ENCODE measurements at places on chromosomes 7 and 10.

DNA sequence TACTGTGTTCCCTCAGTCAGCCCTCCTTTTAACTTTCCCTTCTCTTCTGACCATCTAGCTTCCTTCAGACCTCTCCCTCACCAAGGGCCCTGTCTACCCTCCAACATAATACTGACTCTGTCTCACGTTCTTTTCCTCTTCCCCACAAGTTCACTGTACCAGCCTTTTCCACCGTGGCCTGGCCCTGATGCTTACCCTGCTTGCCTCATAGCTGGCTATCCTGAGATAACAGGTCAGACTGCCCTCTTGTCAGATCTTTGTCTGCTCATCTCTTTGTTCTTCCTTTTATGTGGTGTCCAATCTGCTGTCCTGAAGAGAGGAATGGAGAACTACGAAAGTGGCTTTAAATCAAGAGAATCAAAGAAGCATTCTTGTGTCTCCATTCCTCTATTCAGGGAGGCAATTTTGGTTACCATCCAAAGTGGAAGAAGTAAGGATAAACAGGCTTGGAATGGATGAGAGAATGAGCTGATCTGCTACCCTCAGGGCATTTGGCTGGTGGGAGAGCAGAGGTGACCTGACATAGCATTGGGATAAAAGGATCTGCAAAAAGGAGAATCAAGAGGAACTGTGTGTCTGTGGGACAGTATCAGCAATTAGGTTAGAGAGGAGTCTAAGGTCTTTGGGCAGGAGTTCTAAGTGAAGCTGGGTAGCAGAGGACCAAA lies 8.1 kb downstream of the BTAF1 start:
- H3K27me3 ChIP-seq: no peaks in the 10 kb centered on the region
- no peak overlapping the region for H3K4me3 ChIP-seq
- no peak for DNase-seq
- H3K36me3 ChIP-seq: peaks cover 14% of the 10 kb centered on the region
- H3K27ac ChIP-seq: peak overlapping the region; percentile 0

GRCh38 chr7:156236936-156237599 lies 403.5 kb upstream of the RNF32 start:
- no peak overlapping the region for H3K27ac ChIP-seq
- no peak overlapping the region for H3K4me3 ChIP-seq
- H3K27me3 ChIP-seq: peaks cover 7% of the 10 kb centered on the region
- DNase-seq: no peak

- H3K27ac ChIP-seq: no peak overlapping the region
- no peaks in the 10 kb centered on the region for H3K36me3 ChIP-seq
- no peaks in the 10 kb centered on the region for H3K27me3 ChIP-seq
- H3K4me1 ChIP-seq: no peaks in the 10 kb centered on the region
- no peak overlapping the region for H3K4me3 ChIP-seq
Observed at GRCh38 chr7:131145026-131145425, 182.7 kb upstream of the MKLN1 start.

DNA sequence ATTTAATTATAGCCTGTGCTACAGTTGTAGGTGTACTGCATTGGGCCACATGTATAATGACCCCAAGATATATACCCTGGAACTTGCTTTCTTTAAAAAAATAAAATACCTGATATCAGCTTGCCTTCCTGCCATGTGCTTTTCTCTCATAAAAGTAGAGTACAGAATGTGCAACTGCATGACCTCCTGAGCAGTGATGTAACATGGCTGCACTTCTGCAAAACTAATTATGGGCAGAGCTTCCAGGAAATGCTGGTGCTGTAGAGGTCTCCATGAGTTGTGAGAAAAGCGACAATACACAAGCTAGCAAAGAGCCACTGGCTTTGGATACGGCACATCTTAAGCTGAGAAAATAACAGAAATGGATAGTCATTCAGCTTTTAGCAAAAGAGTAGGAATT lies 6.5 kb upstream of the ERLIN1 start:
- no peak for DNase-seq
- no peaks in the 10 kb centered on the region for H3K27me3 ChIP-seq
- H3K36me3 ChIP-seq: peaks cover 12% of the 10 kb centered on the region
- H3K4me1 ChIP-seq: peaks cover 6% of the 10 kb centered on the region

- no peak for DNase-seq
- H3K4me3 ChIP-seq: no peak overlapping the region
- no peak overlapping the region for H3K27ac ChIP-seq
- no peaks in the 10 kb centered on the region for H3K27me3 ChIP-seq
- peaks cover 15% of the 10 kb centered on the region for H3K36me3 ChIP-seq
Observed at GRCh38 chr10:30456266-30456665, 22.3 kb downstream of the MAP3K8 start.

GRCh38 chr10:28850784-28851183 lies 173.5 kb downstream of the BAMBI start:
- H3K4me1 ChIP-seq: peaks cover 1% of the 10 kb centered on the region
- H3K27me3 ChIP-seq: no peaks in the 10 kb centered on the region
- H3K4me3 ChIP-seq: no peak overlapping the region
- no peak overlapping the region for H3K27ac ChIP-seq
- no peak for DNase-seq

GRCh38 chr7:8217200-8218068 lies 44.5 kb downstream of the ICA1 start:
- no peak for DNase-seq
- peaks cover 25% of the 10 kb centered on the region for H3K4me1 ChIP-seq
- no peak overlapping the region for H3K27ac ChIP-seq
- H3K36me3 ChIP-seq: no peaks in the 10 kb centered on the region
- H3K4me3 ChIP-seq: no peak overlapping the region
- no peaks in the 10 kb centered on the region for H3K27me3 ChIP-seq

DNA sequence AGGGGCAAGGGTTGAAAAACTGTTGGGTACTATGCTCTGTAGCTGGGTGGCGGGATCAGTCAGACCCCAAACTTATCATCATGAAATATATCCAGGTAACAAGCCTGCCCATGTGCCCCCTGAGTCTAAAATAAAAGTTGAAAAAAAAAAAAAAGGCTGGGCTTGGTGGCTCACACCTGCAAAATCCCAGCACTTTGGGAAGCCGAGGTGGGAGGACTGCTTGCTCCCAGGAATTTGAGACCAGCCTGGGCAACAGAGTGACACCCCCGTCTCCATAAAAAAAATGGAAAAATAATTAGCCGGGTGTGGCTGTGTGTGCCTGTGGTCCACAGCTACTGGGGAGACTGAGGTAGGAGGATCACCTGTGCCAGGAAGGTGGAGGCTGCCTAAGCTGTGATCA lies 83.5 kb downstream of the VIPR2 start:
- no peaks in the 10 kb centered on the region for H3K36me3 ChIP-seq
- H3K27ac ChIP-seq: no peak overlapping the region
- no peak overlapping the region for H3K4me3 ChIP-seq
- DNase-seq: no peak
- H3K4me1 ChIP-seq: no peaks in the 10 kb centered on the region

DNA sequence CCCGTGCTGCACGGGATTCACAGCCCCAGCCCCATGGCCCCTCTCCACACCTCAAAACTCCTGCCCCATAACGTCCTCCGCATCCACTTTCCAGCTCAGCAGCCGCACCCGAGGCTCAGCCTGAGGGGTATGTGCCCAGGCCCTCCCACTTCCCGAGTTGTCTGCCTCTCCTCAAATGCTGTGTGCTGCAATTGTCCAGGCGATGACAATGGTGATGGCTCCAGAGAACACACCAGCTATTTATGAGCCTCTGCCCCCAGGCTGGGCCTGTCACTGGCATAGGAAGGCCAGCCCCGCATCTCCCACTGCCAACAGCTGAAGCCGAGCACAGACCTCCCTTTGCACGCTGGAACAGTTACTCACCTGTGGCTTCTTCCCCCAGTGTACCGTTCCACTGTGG lies 2.4 kb upstream of the LDB3 start:
- no peaks in the 10 kb centered on the region for H3K36me3 ChIP-seq
- peaks cover 3% of the 10 kb centered on the region for H3K27me3 ChIP-seq
- no peak for DNase-seq
- H3K4me3 ChIP-seq: no peak overlapping the region
- no peak overlapping the region for H3K27ac ChIP-seq

GRCh38 chr7:108452707-108453106 lies 3.5 kb downstream of the NRCAM start:
- no peak for DNase-seq
- peaks cover 20% of the 10 kb centered on the region for H3K4me1 ChIP-seq
- H3K27me3 ChIP-seq: peaks cover 18% of the 10 kb centered on the region
- H3K27ac ChIP-seq: no peak overlapping the region
- no peaks in the 10 kb centered on the region for H3K36me3 ChIP-seq

DNA sequence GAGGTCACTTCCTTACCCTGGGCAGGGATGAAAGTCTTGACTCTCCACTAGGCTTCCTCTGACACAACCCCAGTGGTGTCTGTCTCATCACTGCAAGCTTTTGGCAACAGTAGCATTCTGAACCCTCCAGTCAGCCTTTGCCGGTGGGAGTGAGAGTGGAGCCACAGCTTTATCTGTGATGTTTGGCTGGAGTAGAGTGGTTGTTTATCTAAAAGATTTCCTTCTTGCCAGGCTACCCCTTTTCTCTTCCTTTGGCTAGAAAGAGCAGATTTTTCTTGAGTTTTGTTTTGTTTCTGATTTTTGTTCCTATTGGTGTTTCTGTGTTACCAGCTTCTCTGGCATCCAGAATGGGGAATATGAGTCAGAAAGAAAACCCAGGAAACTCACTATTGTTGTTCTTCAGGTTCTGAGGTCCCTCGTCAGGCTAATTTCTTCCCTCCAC lies 98.9 kb upstream of the KIF5B start:
- DNase-seq: no peak
- no peaks in the 10 kb centered on the region for H3K27me3 ChIP-seq
- H3K4me3 ChIP-seq: no peak overlapping the region
- H3K27ac ChIP-seq: no peak overlapping the region

DNA sequence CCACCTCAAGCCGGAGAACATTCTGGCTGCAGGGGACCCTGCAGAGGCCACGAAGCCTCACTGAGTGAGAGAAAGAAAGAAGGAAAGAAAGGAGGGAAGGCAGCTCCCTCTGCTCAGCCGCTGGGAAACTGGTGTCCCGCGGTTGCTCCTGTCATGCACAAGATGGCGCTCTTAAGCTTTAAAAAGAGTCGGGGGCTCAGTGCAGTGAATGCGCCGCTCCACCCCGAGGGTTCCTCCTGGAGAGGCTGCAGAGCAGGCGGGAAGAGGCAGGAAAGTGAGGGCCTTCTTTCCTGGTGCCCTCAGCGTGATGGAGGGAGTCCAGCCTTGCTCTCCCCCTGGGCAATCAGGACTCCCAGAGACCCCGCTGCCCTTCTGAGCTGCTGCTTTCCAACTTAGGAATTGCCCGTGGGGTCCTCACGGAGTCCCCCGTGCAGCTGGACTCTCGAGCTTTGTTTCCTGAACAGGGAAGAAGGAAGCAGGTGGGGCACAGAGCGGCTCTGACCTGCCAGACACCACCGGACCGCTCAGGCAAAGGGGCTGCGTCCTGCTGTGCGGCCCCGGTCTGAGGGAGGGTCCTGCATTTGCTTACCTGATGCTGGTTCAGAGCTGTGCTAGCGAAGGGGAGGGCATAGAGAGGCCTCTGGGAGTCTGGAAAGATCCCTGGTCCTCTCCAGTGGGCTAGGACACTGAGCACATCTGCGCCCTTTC lies 141.9 kb upstream of the MKI67 start:
- no peak overlapping the region for H3K27ac ChIP-seq
- H3K27me3 ChIP-seq: peaks cover 68% of the 10 kb centered on the region
- peak; percentile 57 for DNase-seq
- no peak overlapping the region for H3K4me3 ChIP-seq
- no peaks in the 10 kb centered on the region for H3K36me3 ChIP-seq
- H3K4me1 ChIP-seq: no peaks in the 10 kb centered on the region

DNA sequence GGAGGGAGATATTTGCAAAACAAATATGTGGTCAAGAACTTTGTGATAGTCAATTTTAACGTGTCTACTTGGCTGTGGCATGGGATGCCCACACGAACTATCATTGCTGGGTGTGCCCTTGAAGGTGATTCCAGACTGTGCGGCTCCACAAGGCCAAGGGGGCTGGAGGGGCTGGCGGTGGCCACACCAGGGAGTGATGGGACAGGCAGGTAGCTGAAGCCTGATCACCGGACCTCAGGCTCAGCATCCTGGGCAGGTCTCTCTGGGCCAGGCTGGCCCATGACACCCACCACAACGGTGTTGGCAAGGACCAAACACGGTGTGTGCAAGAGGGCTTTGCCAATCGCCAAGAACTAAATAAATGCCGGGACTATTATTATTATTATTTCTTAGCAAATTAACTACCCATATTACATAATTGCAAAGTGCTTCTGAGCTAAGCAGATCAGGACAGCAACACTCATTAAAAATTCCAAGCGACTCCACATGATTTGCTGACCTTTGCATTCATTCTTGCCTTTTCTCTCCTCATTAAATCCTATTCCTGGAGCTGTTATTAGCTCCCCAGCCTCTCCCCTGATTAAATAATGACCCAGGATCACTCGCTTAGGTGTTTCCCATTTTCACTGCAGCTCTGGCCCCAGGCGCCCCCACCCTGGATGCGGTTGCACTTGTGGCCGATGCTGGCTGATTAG lies 35.4 kb upstream of the PPP2R2D start:
- no peak overlapping the region for H3K27ac ChIP-seq
- no peaks in the 10 kb centered on the region for H3K36me3 ChIP-seq
- no peak for DNase-seq
- peaks cover 12% of the 10 kb centered on the region for H3K27me3 ChIP-seq
- no peaks in the 10 kb centered on the region for H3K4me1 ChIP-seq

DNA sequence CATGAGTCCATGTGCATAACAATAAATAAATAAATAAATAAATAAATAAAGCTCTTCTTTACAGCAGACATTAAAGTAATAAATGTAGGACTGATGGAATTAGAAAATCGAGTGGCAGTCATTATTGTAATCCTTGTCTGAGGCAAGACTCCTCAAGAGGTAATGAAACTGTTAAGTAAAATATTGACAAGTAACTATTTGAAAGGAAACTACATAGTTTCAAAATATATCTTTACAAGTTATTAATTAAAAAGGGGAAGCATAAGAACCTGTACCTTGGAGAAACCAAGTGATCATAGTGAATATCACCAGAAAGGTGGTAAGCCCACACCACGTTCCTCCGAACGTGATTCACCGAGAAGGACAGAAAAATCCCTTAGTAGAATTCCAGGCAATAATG lies 285.6 kb upstream of the SORCS1 start:
- no peaks in the 10 kb centered on the region for H3K36me3 ChIP-seq
- no peak for DNase-seq
- H3K4me3 ChIP-seq: no peak overlapping the region
- no peaks in the 10 kb centered on the region for H3K4me1 ChIP-seq
- H3K27me3 ChIP-seq: no peaks in the 10 kb centered on the region

GRCh38 chr10:107398115-107398514 lies 233.6 kb upstream of the SORCS1 start:
- DNase-seq: no peak
- H3K27me3 ChIP-seq: no peaks in the 10 kb centered on the region
- no peaks in the 10 kb centered on the region for H3K4me1 ChIP-seq
- H3K36me3 ChIP-seq: no peaks in the 10 kb centered on the region

Data from progenitor cell of endocrine pancreas (in vitro differentiated cells).